ENCODE measurements at places on chromosomes 7 and 10.

DNA sequence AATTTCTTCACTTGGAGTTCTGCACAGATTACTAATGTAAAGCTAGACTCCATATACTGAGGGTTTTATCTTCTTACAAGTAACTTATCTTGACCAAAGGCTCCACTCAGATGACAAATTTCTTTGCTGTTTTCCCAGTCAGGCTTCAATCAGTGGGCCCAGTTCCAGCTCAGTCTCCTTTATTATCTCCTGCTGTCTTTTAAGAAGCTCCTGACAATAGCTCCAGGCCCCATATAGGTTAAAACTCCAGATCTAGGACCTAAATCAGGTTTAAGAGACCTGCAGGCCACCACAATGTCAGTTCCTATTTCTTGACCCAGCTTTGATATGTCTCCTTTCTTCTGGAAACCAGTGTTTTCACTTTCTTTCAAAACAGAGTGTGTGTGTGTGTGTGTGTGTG is 165.2 kb downstream of the RELN start:
- DNase-seq, result no peak

DNA sequence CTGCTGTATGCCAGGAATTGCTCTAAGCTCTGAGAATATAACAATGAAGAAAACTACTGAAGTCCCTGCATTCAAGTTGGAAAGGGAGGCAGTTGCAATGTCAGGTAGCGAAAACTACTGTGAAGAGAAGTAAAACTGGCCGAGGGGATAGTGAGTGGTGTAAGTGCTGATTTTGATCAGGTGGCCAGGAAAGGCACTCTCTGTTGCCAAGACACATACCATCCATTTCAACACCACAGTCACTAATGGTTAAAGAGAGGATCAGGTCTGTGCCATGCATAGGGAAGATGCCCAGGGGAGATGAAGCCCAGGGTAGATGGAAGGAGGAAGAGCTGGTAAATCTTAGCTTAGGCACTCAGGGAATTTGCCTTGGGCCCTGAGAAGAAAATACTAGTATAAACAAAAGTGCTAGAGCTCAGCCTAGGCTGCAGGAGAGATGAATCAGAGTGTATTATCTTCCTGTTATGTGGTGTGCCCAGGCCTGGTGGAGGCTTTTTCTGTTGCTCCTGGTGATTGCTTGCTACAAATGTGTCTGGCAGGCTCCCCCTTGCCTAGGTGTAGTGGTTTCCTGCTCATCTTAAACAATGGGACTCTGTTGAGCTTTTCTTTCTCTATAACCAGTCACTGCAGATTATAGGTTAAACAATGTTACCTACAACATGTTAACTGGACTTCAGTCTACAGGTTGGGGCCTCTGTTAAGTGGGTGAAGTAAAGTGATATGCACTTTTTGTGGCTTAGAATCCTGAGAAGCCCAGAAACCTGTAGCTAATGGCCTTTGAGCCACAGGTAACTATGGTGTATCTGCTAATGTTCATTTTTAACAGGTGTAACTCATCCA is 125.5 kb downstream of the LRRC4 start:
- DNase-seq, result no peak

GRCh38 chr7:99573257-99573656 is 14.8 kb downstream of the ZNF655 start:
- no peak for DNase-seq

DNA sequence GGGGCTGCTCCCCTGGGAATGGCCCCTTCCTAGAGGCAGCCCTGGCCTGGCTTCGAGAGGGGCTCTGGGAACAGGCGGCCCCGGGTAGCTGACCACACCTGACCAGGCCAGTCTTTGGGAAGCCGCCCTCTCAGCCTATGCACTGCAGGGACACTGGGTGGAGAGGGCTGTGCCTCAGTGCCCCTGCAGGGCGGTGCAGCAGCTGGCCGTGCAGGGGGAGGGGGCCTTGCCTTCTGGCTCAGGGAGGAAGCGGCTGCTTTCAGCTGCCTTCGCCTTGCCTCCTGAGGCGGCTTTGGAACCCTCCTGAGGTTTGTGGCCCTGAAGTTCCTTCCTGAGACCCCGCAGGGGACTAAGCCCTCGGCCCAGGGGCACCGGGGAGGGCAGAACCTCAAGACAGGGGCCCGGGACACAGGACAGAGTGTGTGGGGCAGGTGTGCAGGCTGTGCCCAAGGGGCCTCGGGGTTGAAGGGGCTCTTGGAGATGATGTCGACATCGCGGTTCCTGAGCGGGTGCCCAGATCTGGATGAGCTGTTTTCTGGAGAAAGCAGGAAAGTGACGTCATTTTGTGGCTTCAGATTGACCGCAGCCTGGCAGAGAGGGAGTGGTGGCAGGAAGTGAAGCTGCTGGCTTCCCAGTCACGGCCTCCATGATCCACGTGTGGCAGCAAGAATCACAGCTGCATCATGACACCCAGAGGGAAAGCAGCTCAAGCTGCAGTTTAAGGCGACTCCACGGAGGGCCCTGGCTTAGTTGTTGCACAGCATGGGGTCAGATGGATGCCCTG is 17.7 kb downstream of the ADAM8 start:
- DNase-seq, result no peak

DNA sequence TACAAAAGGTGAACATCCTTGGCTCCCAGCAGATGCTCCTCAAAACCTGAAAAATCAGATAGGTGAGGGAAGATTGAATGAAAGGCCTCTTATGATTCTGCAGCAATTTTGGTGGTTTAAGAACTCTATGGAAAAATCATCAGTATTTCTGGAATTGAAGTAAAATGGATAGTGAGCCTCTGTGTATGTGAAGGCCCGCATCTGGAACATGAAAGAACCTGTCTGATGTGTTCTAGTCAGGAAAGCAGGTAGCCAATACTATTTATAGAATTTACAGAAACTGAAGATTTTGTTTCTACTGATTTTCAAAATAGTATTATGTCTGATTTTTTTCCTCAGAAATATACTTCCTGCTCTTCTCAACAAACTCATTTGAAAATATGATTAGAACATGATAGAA is 37.3 kb downstream of the EGFR start:
- DNase-seq, result no peak

DNA sequence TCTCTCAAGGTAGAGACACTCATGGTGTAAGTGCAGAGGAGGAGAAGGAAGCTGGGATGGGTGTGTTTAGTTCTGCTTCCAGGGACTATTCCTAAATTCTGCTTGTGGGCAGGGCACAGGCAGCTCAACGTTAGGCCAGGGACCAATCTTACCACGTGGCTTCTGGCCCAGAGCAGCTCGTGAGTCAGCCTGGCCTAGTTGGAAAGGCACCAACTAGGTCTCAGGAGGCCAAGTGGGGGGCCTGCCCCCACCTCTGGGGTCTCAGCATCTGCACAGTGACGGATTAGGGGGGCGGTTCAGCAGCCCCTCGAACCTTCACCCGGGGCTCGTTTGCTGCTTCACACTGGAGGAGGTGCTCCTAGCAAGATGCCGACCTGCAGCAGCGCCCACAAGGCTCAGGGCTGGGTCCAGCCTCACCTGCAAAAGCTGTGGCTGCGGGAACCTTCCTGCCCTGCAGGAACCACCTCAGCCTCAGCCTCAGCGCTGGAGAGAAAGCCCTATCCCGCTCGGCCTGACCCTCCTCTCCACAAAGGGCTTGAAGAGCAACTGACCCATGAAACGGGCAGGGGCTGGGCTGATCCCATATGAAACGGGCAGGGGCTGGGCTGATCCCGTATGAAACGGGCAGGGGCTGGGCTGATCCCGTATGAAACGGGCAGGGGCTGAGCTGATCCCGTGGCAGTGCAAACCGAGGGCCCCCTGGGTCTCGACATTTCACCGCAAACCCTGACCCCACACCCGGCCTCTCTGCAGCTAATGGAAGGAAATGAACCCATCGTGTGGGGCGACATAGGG is 447.4 kb downstream of the DNAJB6 start:
- DNase-seq, result no peak

GRCh38 chr10:58030208-58030607 is 237.5 kb downstream of the IPMK start:
- no peak for DNase-seq

DNA sequence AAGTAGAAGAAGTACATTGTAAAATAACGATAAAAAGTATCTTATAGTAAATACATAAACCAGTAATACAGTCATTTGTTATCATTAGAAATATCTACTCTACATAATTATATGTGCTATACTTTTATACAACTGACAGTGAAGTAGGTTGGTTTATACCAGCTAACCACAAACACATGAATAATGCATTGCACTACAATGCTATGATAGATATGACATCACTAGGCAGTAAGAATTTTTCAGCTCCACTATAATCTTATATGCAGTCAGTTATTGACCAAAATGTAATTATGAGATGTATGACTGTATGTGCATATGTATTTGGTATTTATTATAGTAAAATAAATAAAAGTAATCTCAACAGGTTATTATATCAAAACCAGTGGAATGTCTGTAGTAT is 23.4 kb upstream of the SGCE start:
- DNase-seq, result no peak

GRCh38 chr7:70680306-70680705 is 451.6 kb upstream of the GALNT17 start:
- DNase-seq, result no peak

DNA sequence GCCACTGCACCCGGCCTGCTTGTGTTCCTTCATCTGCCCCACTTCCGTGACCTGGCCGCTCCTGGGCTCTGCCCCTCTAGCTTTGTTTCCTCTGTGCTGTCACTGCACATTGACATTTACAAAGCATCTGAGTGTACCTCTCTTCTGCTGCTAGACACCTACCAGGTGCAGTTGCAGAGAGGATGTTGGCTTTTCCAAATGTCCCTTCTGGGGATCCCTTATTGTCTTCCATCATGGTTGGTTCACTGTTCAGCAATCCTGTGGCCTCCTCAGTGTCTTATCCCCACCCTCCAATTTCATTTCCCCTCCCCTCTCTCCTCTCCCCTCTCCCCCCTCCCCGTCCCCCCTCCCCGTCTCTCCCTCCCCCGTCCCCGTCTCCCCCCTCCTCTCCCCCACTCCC is 13.8 kb downstream of the VWA2 start:
- no peak for DNase-seq

- no peak for DNase-seq
Observed at GRCh38 chr7:90421651-90422050, 18.4 kb downstream of the CLDN12 start.

- DNase-seq, result no peak
Observed at GRCh38 chr10:63219749-63220148, 86.6 kb downstream of the NRBF2 start.

DNA sequence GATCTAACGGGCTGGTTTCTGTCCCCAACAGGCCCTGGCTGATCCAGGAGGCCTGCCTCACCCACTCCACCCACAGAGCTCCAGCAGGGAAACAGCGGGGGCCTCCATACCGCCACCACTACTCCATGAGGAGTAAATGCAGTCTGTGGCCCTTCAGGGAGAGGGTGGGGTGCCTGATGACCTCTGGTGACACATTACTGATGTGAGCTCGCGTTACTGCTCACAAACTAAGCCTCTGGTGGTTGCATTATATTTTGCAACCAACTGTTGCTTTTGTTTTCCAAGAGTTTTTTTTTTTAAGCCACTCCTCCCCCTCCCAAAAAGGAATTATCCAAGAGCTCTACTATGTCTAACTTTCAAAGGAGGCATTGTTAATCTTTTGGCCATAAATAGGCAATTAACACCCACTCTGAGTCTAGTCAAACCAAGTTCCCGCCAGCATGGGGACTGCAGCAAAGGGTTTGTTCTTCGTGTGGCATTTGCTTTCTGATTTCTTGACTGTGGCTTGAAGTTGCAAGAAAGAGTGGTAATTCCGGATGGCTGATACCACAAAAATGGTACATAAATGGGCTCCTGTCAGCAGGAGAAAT is 72.6 kb downstream of the FAM53B start:
- no peak for DNase-seq

- DNase-seq, result no peak
Observed at GRCh38 chr7:97844036-97844435, 28.2 kb downstream of the ASNS start.

GRCh38 chr7:1547777-1548437 is 8.1 kb downstream of the TMEM184A start:
- no peak for DNase-seq

- DNase-seq, result peak; percentile 16
Observed at GRCh38 chr7:112422842-112423496, 27.3 kb upstream of the IFRD1 start.

DNA sequence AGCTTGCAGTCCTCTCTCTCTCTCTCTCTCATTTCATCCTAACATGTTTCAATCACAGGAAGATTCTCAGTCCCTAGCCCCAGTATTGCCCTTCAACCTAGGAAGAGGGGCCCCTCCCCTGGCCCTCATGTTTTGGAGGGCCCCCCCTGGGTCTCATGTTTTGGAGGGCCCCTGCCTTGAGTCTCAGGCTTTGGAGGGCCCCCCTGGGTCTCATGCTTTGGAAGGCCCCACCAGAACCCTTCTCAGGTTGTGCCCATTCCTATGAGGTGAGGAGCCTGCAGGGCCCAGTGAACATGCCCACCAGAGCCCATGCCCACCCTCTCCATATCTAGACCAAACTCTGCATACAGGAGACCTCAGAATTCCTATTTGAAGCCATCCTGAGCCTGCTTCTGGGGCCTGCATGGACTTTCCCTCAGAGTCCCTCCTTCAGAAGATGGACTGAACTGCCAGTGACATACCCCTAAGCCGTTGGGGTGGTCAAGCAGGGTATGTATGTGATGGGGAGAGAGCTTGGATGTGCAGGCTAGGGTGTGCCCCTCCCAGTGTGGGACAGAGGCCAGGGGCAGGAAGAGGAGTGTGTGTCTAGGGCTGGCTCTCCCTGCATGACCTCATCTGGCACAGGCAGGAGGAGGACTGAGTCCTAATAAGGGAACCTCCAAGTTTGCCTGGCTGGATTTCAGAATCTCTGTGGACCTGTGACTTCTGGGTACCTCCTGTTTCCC is 8.1 kb upstream of the VDAC2 start:
- DNase-seq, result no peak

DNA sequence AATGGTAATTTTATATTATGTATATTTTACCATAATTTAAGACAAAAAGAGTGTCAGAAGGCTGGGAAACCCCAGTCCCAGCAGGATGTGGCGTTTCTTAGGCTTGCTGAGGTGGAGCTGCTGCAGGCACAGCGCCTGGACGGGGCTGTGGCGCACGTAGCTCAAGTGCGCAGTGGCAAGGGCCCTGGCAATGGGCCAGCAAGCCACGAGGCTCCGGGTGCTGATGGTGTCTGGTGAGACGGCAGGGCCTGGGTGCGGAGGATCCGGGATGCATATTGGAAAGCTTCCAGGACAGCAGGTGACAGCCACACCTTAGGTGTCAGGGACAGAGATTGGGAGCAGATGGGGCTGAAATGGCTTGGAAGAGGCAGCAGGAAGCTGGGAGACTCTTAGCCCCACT is 37.2 kb downstream of the CLEC2L start:
- DNase-seq, result no peak

DNA sequence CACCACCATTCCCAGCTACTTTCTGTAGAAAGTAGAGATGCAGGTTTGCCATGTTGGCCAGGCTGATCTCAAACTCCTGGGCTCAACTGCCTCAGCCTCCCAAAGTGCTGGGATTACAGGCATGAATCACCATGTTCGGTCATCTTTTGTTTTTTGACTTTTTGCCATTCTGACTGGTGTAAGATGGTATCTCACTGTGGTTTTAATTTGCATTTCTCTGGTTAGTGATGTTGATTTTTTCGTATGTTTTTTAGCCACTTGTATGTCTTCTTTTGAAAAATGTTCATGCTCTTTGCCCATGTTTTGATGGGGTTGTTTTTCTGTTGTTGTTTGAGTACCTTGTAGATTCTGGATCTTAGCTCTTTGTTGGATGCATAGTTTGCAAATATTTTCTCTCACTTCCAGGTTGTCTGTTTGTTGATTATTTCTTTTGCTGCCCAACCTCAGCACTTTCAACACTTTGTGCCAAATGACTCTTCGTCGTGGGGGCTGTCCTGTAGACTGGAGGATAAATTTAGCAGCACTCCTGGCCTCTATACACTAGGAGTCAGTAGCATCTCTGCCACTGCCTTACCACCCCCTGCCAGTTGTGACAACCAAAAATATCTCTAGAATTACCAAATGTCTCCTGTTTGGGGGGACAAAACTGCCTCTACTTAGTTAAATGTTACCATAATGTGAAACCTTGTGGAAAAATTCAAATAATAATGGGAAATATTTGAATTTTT is 6.5 kb upstream of the CPED1 start:
- DNase-seq, result no peak

Data from renal pelvis (tissue), 12 donors.